ENCODE measurements at places on chromosomes 12 and 14.

- no peak for DNase-seq
Measured at GRCh38 chr14:92575061-92575747, 61.6 kb downstream of the RIN3 start.

DNA sequence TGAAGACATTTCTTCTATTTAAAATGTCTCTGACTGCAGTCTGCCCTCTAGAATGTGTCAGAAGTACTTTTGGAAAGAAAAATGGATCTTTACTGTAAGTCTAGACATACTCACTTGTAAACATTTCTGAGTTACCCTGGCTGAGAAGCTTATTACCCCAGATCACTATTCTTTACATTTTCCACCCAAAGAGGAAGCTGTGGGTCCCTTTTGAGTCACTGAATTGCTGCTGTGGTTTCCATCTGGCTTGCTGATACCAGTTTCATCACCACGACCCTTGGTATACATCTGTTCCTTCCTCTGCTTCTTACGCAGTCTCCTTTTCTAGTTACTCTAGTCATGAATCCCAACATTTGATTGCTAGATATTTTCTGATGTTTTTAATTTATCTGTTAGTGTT, 20.2 kb upstream of the CLEC4D start:
- peak; percentile 34 for DNase-seq

GRCh38 chr12:2248901-2249381, 196.2 kb downstream of the CACNA1C start:
- DNase-seq: no peak

GRCh38 chr14:63663428-63664341, 22.0 kb upstream of the WDR89 start:
- no peak for DNase-seq
